ENCODE measurements at places on chromosomes 2 and 18.

DNA sequence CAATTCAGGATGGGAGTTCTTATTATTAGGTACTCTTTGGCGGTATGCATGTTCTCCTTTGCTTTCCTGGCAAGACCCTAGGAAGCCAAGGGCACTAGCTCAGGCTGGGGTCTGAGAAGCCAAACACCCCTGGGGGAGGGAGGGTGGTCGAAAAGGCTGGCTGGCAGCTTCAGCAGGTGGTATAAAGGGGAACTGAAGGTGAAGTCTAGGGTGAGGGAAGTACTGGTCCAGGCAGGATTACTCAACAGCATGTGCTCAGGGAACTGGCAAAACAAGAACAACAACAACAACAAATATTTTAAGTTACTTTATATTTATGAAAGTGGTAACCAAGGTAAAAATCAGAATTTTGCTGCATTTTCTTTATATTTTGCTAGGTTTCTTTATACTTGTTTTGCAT lies 40.7 kb upstream of the PCBP1 start:
- no peak for DNase-seq

- peak; percentile 84 for DNase-seq
These were observed 82.3 kb downstream of the INPP5D start for GRCh38 chr2:233142355-233142897.

- no peak for DNase-seq
These were observed 24.8 kb upstream of the TNS1 start for GRCh38 chr2:218027426-218028188.

- DNase-seq: peak; percentile 83
These were observed 1.8 kb downstream of the SP3 start for GRCh38 chr2:173963323-173963816.

- no peak for DNase-seq
These were observed 288.5 kb downstream of the AGPS start for GRCh38 chr2:177680866-177681712.

GRCh38 chr2:20390524-20391123 lies 40.0 kb upstream of the PUM2 start:
- no peak for DNase-seq

- DNase-seq: no peak
These were observed 126.8 kb downstream of the BCL2L11 start for GRCh38 chr2:111247491-111247890.

DNA sequence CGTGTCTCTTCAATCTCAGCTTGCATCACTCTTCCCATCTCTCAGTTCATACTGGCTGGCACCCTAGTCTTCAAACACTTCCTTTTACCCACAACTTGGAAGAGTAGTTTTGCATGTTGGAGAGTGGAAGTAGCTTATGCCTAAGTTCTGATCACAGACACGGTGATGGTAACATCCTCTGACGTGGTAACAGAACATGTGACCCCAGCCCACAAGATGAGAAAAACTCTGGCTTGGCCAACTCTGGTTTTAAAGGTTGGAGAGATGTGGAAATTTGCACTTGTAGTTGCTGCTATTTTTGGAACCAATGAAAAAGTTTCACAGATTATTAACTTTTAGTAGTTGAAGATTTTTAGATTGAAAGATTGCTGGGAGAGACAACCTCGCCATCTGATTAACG lies 155.4 kb upstream of the SLC35G4 start:
- DNase-seq: no peak

GRCh38 chr18:63963615-63964256 lies 6.1 kb upstream of the SERPINB8 start:
- peak; percentile 71 for DNase-seq

DNA sequence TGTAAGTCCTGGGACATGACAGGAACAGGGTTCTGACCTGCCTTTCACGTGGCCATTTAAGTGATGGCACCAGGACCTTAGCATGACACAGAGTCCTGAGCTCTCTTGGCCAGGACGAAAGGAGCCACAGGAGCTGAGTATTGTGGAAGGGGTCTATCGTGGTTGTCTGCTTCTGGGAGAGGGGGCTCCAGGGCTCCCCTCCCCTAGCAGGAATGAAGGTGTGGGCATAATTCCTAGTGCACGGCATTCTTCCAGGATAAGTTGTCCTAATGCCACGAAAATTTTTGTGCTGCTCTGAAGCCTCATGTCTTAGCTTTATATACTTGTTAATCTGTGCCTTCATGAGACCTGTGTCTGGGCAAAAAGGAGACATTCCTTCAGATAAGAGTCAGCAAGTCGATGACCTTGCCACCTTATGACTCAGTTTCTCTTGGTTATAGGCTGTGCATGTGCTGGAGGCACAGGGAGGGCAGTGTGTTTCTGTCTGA lies 17.1 kb downstream of the GATA6 start:
- DNase-seq: no peak

All from GM12865 (cell line).